ENCODE measurements at places on chromosomes 7 and 10.

- DNase-seq = no peak
These were observed 210.8 kb downstream of the ADAM12 start for GRCh38 chr10:126177417-126178030.

DNA sequence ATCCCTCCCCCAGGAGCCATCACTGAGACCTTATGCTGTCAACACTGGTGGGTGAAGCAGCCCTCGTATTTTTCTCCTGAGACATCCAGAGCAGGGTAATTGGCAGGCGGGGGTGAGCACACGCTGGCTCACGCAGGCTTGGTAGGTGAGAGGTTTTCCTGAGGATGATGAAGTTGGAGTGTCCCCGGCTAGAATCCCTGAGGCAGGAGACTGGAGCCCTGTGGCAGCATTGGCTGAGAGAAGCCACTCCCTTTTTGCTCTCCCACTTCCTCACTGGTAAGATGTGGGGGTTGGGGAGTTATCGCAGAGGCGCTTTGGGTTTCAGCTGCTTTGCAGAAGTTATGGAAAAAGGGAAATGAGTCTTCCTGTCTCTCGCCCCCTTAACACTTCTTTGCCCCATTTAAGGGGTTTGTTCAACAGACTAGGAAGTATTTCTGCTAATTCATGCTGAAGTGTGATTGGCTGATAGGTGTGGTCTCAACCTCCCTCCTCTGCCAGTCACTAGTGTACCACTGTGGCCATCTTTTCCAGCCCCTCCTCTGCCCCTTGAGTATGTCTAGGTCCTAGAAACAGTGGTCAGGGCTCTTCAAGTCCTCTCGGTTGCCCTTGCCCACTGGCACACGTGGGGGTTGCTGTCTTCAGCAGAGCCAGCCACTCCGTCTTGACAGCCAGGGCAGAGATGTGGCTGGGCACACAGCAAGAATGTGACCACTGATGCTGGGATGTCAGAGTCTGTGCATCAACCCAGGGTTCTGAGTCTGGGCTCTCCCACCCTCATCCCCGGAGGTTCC is 5.7 kb downstream of the ARPC1B start:
- DNase-seq = peak; percentile 56

DNA sequence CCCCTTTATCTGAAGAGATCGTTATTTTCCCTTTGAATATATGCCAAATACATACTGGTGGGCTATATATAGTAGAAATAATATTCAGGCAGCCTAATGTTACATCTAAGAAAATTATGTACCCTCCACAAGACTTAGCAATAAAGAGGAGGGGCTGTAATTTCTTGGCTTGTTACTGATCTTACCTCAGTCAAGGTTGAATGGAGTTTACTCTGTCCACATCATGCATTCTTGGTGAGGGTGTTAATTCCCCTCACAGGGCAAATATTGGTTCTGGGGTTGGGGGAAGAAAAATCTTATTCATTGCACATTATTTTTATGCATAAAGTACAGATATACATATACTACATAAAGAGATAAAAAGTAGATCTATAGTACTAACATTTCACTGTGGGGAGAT is 145.8 kb upstream of the ANK3 start:
- no peak for DNase-seq

DNA sequence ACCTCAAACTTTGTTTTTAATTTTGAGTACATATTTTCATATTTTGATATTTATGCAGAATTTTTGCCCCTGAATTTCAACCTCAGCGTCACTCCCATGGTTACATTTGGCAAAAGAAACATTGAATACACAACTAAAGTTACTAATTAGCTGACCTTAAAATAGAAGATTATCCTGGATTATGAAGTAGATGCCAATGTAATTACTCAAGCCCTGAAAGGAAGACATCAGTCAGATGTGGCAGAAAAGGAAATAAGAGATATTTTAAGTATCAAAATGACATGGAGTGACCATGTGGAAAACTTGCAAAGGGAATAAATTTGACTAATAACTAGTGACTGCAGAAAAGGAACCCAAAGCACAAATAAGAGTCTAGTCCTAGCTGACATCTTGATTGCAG is 701.3 kb upstream of the KCND2 start:
- no peak for DNase-seq

DNA sequence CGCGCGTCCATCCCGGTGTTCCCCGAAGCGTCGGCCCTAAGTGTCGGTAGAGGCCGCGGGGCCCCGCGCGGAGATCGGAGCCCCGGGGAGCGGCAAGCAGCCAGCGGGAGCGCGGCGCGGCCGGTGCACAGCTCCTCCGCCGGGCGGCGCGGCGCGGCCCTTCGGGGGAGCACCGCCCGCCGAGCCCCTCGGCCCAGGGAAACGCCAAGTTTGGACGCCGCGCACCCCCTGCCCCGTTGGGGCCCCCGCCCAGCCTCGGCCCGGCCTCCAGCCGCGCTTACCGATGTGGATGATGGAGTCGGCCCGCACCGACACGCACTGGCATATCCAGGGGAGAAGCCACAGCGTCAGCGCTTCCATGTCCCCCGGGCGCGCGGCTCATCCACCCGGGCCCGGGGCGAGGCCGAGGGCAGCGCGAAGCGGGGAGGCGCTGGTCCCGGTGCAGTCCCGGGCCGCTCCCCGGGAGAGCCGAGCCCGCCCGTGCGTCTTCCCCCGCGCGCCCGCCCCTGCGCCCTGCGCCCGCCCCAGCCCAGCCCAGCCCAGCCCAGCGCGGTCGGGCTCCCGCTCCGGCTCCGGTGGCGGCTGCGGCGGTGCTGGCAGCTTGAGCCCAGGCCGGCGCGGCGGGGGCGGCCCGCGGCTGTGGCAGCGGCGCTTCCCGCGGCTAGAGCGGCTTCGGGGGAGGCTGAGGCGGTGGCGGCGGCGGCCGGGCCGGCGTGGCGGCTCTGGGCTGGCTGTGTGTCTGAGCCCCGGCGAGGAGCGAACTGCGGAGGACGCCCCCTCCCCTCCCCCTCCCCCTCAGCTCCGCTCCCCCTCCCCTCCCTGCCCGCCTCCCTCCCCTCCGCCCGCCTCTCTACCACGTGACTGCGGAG is at the start of gene GRID1:
Gene GRID1 (minus strand): TSS at position 763 of the 869 bp plus-strand sequence.
- peak; percentile 20 for DNase-seq

DNA sequence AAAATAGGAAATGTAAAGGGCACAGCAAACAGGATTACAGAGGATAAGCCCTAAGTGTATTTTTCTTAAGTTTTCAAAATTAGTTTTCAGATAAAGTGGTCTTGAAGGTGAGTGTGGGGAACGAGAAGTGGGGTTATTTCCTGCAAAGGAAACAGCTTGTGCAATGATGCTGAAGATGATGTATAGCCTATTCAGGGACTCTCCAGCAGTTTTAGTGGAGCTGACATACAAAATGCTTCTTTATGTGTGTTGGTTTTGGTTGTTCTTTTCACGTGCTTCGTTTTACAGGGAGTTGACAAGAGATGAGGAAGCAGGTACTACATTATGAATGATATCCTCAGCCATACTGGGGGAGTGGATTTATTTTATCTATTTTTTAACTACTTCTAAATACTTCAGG is 20.5 kb downstream of the CASD1 start:
- no peak for DNase-seq

DNA sequence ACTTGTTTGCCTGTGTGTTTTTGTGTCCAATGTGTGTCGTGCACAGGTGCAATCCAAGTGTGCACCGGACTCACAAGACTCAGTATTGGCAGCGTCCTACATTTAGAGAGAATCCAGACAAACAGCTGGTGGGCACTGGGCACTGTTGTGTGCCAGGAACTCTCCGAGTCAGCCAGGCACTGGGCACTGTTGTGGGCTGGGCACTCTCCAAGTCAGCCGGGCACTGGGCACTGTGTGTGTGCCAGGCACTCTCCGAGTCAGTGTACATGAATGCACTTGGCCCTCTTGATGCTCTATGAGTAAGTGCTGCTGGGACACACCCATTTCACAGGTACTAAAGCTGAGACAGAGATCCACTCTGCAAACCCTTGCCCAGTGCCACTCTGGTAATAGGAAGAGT is 303.5 kb downstream of the PTPRN2 start:
- no peak for DNase-seq

DNA sequence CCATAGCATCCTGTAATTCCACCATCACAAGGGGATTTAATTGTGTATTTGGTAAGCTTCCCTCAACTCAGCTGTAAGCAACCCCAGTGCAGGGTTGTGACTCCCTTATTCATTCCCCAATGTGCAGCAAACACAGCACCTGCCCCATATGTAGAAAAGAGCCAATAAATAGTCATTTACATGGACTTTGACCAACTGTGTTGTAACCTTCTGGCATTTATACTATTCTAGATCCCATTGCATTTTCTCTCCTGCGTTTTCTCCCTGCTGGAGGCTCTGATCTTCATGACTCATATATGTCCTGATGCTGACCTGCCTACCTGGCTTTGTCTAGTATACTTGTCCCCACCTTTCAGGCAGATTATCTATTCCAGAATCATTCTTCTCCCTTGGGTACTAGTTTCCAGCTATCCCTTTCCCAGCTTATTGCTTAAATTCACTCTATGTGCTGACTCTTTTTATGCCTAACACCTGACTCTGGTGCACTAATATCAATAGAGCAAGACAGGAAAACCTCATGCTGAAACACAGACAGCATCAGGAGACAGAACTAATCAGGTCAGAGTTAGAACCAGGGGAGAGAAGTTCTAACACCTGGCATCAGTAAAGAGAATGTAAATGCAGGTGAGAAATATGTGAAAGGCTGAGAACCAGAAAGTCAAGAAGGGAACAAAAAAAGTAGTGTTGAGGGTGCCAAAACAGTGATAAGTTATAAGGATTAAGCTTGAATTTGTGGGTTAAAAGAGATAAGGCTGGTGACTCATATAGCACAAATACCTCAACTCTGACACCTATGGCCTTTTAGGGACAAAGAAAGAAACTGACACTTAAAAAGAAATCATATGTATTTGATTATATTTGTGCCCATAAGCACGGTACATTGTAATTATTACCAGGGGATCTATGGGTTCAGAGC is 402.7 kb downstream of the IPMK start:
- DNase-seq = peak; percentile 38

DNA sequence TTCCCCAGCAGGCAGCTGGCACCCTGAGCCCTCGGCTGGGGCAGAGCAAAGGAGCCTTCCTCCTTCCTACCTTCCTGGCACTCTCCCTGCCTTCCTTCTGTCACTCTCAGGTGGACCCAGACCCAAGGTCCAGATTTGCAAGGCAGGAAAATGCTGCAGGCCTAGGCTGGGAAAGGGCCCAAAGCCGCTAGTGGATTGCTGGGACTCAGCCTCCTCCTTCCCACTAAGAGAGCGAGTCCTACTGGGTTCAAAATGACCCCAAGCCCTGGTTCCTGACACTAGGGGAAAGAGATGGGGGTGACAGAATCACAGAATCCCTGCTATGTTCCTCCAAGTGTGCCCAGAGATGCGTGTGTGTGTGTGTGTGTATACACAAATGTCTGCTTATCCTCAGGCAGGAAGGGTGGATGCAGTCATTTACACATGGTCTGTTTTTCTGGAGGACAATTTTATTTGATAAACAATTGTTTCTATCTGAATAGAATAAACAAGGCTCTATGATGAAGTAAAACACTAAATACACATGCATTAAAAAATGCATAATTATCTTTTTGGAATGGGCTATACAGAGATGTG is 1.3 kb upstream of the PLAU start:
- no peak for DNase-seq

DNA sequence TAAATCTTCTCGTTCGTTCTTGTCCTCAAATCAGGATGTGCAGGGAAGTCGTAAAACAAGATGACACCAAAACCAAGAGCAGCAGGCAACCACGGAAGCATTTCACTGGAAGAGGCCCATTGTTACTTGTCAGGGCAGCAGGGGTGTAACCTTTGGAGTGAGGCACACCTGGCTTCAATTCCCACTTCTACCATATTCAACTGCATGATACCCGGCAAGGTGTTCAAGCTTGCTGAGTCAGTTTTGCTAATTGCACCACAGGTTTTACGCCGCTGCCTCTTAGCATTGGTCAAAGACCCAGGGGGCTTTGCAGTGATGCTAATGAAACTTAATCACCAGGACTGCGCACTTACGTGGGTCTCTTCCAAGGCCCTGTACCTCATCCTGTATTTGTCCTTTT is 50.0 kb upstream of the PTER start:
- no peak for DNase-seq

DNA sequence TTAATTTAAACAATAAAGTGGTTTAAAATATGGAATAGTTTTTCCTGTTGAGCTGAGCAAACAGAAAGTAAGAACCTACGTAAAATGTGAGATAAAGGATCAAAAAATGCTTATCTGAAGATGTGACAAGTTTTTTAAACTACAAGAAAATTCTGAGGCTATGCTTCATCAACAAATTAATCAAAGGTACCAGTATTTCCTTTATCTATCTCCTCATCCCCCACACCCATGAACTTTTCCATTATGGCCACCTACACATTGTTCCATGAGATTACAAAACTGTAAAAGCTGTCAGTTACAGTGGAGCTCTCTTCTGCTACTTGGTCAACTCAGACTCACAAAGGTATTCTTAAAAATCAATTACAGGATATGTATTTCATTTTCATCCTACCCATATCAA is 77.4 kb downstream of the ARHGAP12 start:
- no peak for DNase-seq

- DNase-seq = peak; percentile 46
These were observed 65.9 kb downstream of the CREB3L2 start for GRCh38 chr7:137935884-137936508.

DNA sequence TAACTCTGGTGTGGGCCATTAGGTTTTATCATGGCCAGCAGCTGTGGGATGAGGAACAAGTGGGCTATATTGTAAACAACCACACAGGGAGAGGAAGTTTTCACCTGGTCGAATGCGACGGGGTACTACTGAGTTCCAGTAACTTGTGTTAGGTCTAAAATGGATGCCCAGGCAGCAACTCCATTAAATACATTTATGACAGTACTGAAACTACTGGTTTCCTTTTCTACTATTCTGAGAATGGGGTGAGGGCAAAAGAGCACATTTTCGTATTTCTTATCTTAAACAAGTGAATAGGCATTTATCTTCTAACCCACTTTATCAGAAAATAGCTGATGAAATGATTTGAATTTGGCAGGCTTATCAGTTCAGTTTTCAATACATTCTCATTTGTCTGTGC is 109.7 kb downstream of the C1GALT1 start:
- DNase-seq = no peak

DNA sequence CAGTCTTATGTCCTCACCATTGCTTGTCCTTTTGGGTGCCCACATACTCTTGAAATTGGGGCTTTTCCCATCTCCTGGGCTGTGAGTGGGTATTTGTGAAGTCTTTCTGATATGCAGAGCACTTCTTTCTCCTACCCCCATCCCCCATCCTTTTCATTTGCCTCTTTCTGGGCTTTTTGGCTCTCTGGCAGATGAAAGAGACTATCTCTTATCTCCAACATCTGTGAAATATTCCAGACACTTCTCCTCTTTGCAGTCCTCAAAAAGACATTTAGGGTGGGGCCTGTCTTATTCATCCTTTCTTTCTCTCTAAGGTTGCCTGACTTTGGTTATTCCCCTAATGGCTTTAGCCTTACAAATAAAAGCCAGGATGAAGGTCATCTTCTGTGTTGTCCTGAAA is 462.2 kb upstream of the MKI67 start:
- no peak for DNase-seq

Data from left colon (tissue), 2 donors.